ENCODE measurements at places on chromosomes 3 and 15.

DNA sequence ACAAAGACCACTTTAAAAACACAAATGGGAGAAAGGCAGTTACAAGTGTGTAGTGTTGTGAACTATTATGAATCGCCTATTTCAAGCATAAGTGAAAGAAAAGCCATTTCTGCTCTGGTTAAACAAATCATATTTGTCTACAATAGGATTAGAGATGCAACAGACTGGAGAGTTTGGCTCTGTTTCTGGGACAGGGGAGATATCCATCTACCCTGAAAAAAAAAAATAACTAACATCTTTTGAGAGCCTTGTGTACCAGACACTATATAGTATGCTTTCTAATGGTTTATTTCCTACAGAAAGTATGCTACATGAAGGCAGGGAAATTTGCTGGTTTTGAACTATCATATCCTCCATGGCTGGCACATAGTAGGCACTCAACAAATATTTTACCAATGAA is 106.7 kb upstream of the FHIT start:
- no peak for DNase-seq

GRCh38 chr3:157029365-157029790 is 130.6 kb downstream of the CCNL1 start:
- no peak for DNase-seq

DNA sequence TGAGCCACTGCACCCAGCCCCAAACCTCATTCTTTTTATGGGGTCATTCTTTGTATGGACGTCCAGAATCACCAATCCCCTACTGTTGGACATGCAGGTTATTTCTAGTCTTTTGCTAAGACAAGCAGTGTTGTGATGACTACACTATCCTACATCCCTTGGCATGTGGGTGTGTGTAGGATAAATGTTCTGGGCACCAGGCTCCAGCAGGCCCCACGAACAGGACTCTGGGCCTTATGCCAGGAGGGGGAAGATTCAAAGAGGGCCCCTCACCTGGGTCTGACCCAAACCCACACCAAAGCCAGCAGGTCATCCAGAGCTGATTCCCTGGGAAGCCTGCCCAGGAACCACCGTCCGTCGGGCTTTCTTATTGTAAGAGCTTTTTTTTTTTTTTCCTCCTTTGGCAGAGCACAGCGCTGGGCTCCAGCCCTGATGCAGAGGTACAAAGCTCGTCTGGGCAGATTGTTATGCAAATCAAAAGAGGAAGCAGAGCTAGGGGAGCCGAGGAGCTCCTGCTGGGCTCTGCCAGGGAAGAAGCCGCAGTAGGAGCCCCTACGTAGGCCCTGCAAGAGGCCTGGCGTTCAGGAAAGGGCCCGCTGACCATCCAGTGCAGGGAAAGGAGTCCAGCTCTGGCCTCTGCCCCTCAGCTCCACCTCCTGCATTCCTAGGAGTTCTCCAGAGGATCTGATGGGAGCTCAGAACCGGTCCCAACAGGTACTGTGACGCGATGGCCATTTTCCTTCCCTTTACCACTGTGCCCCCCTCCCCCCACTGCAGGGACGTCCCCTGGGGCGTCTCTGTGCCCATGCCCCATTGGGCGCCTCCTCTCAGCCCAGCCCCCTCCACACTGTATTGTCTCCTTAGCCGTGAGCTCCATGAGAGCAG is 29.0 kb upstream of the FURIN start:
- DNase-seq = no peak

GRCh38 chr3:141091426-141091825 is 40.3 kb downstream of the SPSB4 start:
- DNase-seq = no peak

- no peak for DNase-seq
These were observed 8.6 kb upstream of the SRP14 start for GRCh38 chr15:40047415-40048210.

- no peak for DNase-seq
These were observed 91.8 kb downstream of the GOLIM4 start for GRCh38 chr3:168003911-168004310.

DNA sequence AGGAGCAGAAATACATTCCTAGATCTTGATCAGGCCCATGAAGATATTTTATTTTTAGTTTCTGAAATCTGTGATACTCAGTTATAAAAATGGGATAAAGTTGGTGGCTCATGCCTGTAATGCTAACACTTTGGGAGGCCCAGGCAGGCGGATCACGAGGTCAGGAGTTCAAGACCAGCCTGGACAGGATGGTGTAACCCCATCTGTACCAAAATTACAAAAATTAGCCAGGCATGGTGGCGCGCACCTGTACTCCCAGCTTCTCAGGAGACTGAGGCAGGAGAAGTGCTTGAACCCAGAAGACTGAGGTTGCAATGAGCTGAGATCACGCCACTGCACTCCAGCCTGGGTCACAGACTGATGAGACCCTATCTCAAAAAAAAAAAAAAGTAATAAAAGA is 105.5 kb downstream of the IL1RAP start:
- no peak for DNase-seq

GRCh38 chr3:150247441-150247840 is 160.7 kb upstream of the TSC22D2 start:
- no peak for DNase-seq

DNA sequence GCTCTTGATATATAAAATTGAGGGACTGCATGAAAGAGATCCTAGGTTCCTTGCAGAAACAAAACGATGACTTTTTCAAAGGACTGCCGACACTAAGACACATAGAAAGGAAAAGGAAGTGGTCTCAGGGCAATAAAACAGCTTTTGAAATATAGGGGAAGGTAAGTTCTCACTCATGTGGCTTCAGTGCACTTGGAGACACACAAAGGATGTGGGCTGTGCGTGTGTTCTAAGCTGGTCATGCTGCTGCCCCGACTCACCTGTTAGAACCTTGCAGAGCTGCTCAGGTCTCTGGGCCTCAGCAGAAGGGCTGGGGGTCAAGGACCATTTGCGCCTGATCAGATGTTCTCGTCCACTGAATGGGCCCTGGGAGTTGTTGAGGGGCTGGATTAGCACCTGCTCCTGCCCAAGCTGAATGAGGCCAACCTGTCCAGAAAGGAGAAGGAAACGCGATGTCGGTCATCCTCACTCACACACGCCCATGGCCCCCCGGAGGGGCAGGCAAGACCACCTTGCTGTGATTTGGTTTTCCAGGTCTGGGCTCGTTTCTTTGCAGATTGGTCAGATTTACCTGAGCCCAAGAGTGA is 11.1 kb downstream of the ADAMTS17 start:
- no peak for DNase-seq

DNA sequence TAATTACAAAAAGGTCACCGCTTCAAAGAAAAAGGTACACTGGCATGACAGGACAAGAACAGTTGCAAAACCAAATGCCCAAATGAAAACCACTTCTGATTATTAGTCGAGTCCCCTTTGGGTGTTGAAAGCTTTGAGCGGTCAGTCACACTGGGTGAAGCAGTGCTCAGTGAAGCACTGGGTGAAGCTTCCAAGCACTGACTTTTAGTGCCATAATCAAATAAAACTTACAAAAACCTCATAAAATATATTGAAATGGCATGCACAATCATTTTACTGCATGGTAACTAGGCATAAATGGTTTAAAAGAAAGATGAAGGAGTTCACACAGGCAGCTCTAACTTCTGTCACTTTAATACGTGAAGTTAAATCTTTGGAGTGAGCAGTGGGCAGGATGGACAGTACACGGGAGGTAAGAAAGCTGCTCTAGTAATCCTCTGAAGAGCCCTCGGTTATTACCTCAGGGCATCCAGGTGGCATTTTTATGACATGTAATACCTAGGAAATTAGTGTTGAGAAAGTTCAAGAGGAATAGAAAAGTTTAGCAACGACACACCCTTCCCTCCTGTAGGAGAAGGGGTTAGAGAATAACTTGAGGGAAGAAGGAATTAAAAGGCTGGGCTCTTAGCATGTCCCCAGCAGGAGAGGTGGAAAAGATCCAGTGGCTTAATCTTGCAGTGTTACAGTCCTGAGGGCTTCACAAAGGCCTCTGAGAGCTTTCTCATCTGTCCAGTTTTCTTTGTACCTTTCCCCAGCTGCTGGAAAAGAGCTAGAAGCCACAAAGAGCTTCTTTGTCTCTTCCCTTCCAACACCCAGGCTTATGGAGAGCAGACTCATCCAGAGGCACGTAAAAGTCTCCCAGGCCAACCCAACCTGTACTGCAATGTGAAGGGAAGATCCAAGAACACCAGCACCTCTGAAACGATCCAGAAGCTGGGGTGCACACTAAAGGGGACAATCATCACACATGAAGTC is 64.9 kb upstream of the MYO5C start:
- DNase-seq = no peak

- DNase-seq = no peak
These were observed 1018.6 kb downstream of the TUSC7 start for GRCh38 chr3:117728226-117728625.

DNA sequence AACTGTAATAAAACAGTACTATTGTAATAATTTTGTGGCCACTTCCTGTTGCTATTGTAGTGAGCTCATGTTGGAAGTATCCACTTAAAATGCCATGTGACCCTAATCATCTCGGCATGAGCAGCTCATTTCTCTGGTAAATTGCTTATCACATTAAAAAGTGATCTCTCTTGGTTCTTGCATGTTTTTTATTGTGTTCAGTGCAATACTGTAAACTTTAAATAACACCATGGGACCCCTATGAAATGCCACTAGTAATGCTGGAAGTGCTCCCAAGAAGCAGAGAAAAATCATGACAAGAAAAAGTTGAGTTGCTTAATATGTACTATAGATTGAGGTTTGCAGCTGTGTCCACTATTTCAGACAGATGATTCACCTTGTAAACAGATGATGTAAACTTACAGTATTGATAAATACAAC is 45.6 kb downstream of the NMD3 start:
- no peak for DNase-seq

DNA sequence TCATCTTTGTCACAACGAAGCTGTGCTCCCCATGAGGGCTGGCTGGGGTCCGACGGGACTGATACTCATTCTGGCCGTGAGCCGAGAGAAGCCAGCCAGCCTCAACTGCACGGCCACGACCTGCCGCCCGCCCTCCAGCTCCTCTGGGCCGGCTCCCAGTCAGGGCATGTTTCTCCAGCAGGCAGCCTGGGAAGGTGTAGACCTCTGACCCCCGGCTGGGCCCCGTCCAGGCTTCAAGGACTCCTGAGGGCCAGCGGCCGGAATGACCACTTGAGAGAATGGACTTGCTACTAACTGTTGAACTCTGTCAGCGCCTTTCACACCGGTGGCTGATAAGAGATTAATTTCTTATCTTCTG is 18.1 kb upstream of the MUC4 start:
- DNase-seq = no peak

DNA sequence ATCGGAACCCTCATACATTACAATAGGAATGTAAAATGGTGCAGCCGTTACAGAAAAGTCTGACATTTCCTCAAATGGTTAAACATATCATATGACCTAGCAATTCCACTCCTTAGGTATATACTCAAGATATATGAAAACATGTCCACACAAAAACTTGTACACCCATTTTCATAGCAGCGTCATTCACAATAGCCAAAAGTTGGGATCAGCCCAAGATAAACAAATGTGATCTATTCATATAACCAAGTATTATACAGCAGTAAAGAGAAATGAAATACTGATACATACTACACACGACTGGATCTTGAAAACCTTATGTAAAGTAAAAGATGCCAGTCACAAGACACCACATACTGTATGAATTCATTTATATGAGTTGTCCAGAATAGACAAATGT is 102.4 kb downstream of the MSL2 start:
- DNase-seq = no peak

- no peak for DNase-seq
These were observed 802 bp downstream of the RCN2 start for GRCh38 chr15:76932135-76932966.

DNA sequence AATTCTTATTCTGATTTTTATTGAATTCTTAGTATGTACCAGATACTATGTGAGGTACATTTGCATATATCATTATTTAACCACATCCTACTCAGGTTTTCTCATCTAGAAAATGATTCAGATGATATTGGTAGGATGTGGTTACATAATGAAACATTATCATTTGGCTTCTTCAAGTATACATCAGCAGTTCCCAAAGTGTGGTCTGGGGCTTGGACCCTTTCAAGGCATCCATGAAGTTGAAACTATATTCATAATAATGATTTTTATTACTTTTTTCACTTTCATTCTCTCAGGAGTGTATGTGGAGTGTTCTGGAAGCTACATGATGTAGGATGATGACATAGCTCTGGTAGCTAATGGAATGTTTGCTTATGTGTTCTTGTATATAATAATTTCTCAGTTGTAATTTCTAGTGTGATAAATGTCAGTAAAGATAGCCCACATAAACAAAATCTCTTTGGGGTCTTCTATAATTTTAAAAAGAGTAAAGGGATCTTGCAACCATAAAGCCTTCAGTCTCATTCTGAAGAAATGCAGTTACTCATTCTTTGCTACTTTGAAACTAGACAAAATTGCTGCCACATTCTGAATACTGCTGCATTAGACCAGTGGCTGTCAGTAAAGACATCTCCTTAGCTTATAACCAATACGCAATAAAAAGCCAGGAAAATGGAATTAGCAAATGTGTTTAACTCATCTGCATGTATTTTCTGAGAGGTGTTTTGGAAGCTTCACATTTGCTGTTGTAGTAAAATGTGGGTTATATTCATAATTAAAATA is 95.8 kb downstream of the PPARG start:
- DNase-seq = no peak

GRCh38 chr15:68821190-68821840 is 620 bp upstream of the ANP32A start:
- DNase-seq = peak; percentile 14

GRCh38 chr3:129341331-129342141 is 62.9 kb downstream of the HMCES start:
- DNase-seq = no peak

GRCh38 chr3:25479727-25480010 is 51.6 kb downstream of the RARB start:
- DNase-seq = no peak

DNA sequence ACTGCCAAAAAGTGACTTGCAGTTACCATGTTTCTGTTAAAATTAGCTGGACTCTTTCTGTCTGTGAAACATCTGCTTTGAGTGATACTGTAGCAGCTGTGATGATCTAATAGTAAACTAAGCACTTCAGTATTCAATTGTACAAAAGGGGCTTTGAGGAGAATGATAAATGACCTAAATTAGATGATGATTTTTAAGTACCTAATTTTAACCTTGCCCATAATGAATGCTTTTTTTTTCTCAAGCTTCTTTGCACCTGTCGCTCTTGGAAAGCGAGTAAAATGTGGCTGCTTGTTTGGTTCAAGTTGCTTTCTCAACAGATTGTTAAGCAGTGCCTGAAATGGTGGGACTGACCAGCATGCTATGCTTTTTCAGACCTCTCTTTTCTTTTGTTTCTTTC is 752.3 kb downstream of the EPHA3 start:
- DNase-seq = no peak

Measured in stimulated activated CD8-positive, alpha-beta memory T cell treated with anti-CD3 and anti-CD28 coated beads, Interleukin-4, amount 100 ng/mL, for 1 hour (primary cell).